Myocyte (in vitro differentiated cells): ENCODE measurements at places on chromosomes 1 and 21.

DNA sequence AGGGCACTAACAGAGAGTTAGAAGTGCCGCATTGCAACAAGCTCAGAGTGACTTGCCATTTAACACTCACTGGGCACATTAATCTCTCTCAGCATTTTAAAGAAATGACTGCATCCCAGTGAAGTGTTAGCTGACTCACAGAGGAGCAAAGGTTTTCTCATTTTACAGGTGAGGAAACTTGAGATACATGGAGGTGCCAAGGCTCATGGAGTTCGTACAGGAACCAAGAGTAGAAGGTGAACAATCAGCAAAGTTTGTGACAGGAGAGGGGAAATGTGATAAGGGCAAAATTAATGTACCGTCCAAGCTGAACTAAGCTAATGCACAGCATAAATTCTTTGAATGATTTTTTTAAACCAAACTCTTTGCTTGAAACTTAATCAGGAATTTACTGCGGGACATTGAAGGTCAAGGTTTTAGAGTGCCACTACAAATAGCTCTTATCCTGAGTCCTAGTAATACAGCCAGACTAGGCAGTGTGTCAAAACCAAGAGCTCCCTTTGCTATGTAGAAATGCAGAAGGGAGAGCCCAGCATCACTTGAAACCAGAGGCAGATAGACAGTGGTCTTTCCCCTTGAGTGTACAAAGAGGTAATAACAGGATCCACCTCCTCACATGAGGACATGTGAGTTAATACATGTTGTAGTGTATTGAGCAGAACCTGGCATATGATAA, 22.4 kb upstream of the NTPCR start:
- DNase-seq, result no peak

DNA sequence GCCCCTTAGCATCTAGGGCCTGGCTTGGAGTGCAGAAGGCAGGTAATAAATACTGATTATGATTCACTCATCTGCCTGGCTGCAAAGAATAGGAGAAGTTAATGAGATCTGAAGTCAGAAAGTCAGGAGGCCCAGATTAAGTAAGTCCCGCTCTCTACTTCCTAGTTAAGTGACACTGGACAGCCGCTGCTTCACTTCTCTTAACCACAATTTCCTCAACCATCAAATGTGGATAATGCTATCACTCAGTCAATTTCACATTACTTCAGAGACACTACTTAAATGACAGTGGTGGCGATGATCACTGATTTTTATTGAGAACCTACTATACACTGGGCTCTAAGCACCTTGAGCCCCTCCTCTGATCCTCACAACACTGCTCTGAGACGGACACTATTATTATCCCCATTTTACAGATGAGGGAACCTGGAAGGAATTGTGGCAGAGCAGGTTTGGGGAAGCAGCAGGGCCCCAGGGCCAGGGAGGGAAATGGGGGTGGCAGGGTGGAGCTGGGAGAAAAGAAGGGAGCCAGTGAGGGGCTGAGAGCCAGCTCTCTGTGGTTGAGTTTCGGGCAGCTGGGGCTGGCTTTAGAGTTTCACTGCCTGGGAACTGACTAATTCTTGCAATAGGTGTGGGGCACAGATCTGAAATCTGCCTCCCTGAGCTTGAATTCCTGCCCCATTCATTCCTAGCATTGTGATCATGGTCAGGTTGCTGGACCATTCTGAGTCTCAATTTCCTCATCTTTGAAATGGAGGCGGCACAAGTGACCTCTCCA, 2.4 kb upstream of the E2F2 start:
- DNase-seq, result no peak

DNA sequence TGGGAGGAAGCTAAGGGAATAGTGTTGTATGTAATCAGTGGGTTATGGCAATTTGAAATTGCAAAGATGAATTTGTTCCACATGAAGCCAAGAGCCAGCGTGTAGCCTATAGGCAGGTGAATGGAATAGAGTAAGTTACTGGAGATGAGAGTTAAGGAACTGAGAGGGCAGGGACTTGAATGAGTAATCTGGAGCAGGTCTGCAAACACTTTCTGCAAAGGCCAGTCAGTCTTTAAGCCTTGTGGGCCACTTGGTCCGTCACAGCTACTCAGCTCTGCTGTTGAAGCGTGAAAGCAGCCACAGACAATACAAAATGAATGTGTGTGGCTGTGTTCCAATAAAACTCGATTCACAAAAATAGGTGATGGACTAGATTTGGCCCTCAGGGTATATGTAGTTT, 29.2 kb downstream of the SZT2 start:
- DNase-seq, result no peak

GRCh38 chr21:14773777-14774345, 227.7 kb upstream of the SAMSN1 start:
- peak; percentile 33 for DNase-seq

- no peak for DNase-seq
These were observed 94.2 kb downstream of the PLXNA2 start for GRCh38 chr1:208149776-208150514.

- no peak for DNase-seq
These were observed 12.9 kb upstream of the RNU1-4 start for GRCh38 chr1:16727190-16728111.

- peak; percentile 68 for DNase-seq
These were observed 48.1 kb downstream of the ELAPOR1 start for GRCh38 chr1:109161858-109162606.

DNA sequence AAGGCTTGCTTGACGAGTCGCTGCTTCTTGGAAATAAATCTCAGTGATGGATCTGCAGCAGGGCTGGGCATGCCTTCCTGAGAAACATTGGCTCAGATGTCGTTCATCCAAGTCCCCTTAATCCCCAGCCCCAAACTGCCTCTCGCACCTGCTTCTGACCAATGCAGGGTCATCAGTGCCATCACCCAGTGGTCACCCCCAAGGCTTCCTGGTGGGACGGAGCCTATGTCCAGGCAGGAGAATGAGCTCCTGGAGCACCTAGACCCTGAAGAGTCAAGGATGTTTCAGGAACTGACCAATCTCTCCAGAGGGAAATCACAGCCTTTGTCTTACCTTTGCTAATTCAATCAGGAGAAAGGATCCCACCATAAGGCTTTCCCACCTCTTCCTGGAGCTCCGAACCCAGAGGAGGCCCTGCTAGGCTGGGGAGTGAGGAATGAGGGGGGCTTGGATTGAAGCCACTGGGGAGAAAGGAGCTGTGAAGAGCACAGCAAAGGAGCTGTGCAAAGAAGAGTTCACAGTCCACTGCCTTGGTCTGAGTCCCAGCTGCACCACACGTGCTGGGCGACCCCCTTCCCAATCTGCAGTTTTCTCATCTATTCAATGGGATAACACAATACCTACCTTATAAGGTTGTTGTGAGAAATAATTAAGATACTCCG, 416.1 kb downstream of the NPHP4 start:
- no peak for DNase-seq

- no peak for DNase-seq
These were observed 92.8 kb downstream of the ITPKB start for GRCh38 chr1:226646026-226646869.

DNA sequence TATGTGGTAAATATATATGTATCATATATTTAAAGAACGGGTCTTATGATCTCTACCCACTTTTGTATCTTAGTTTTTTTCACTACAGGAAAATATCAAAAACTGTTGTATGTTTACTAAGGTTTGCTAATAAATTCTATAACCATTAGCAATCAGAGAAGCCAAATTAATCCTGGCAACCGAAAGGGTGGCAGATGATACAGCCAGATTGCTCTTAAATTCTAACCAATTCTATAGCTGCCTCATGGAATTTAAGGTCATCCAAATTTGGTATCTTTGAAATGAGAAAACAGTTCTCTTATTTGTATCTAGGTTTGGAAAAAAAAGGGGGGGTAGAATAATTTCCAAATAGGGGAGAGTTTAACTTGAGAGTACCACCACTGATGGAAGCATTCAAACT, 591.2 kb downstream of the SMYD3 start:
- DNase-seq, result no peak

- DNase-seq, result peak; percentile 68
These were observed at the start of gene HFM1 for GRCh38 chr1:91404151-91405012. HFM1 (minus strand) TSS chr1:91404837; CDS start chr1:91401082, 3,755 bp downstream.

GRCh38 chr1:23098463-23099170, 70.0 kb downstream of the LUZP1 start:
- DNase-seq, result peak; percentile 83

DNA sequence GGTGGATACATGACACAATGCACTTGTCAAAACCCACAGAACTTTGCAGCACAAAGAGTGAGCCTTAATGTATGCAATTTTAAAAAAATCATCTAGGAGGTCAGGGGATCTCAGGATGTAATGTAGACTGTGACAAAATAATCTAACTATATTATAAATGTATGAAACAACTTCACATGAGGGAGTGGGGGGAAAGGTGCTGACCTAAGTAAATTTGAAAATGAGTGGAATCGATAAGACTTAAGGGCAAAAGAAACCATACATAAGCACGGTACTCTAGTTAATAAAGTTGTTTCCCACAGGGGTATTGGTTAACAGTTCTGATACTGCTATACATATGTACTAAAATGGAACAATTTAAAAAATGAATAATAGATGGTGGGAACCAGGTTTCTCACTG, 64.7 kb downstream of the PRPF38A start:
- DNase-seq, result no peak

DNA sequence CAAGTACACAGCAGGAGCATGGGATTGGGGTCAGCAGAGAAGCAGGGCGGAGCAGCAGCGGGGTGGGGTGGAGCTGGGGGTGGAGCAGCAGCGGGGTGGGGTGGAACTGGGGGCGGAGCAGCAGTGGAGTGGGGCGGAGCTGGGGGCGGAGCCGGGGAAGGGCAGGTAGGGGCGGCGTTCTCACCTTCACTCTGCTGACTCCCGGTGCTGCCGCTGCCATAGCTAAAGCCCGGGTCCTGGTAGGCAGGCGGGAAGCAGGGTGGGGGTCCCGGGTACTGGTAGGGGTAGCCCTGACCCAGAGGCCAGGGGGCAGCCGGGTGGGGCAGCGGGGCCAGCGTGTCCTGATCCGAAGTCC, 6.7 kb downstream of the TAS1R3 start:
- no peak for DNase-seq

GRCh38 chr1:206658264-206658980, 23.1 kb downstream of the DYRK3 start:
- peak; percentile 95 for DNase-seq

- no peak for DNase-seq
These were observed 199.7 kb upstream of the C8B start for GRCh38 chr1:57165546-57165945.

- DNase-seq, result no peak
These were observed 29.7 kb downstream of the C1orf21 start for GRCh38 chr1:184416481-184416880.

GRCh38 chr1:76240316-76240715, 165.8 kb downstream of the ST6GALNAC3 start:
- no peak for DNase-seq
